ENCODE measurements at places on chromosomes 5 and 9. TPM values are rescaled to one million over a fixed set of nuclear protein-coding genes. Genes with fewer than 3 reads are reported as not detected.

DNA sequence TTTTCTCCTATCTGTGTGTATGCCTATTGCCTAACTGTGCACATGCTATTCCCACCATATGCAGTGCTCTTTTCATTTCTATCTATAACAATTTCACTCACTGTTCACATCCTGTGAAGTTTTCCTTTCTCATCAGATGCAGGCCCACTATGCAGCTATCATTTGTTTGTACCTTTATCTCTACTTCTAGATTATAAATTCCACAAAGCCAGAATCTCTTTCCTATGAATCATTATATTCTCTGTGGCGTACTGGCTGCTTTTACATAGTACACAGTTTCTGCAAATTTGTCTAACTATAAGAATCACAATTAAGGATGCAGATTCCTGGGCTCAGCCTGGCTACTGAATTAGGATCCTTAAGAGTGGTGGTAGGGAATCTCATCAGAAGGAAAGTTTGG lies 600.8 kb upstream of the ARRDC3 start:
- DNase-seq: no peak

- no peak for DNase-seq
These were observed 211.2 kb downstream of the GLIS3 start for GRCh38 chr9:4088679-4089078.

GRCh38 chr5:141559461-141559860 lies 59.3 kb downstream of the DIAPH1 start:
- DNase-seq: no peak

DNA sequence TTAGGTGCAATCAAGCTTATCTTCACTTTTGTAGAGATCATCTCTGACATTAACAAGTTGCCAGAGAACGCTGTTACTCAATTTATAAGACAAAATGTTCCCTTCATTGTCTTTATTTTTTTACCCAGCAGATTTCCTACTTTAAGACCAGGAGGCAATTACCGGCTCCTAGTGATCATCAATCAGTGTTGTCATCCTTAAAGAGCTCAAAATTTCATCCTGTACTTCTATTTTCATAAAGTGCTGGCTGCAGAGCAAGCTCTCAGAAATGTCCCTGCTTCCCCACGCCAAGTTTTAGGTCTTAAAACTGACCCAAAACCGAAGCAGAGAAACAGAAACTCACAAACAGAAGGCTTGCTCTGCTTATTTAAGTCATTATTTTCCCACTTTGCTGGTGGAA lies 82.9 kb downstream of the PJA2 start:
- no peak for DNase-seq

GRCh38 chr5:5335107-5335506 lies 87.4 kb upstream of the ICE1 start:
- DNase-seq: no peak

DNA sequence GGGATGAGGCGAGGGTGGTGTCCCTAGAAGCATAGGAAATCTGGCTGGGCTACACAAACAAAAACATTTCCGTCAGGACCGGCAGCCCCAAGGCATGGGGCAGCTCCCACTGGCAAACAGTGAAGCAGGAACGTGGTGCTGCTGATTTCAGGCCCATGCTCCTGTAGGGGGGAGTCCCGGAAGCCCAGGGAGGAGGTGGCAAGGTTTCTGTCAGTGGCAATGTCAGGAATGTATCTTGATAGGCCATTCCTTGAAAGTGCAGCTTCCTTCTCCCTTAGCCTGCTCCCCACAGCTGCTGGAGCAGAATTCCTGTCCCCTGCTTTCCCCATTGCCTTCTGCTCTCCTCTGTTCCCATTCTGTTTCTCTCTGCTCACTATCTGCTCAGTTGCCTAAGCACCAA lies 42.4 kb downstream of the MRRF start:
- DNase-seq: no peak

- DNase-seq: no peak
These were observed 274.5 kb downstream of the GADD45G start for GRCh38 chr9:89879276-89879675.

DNA sequence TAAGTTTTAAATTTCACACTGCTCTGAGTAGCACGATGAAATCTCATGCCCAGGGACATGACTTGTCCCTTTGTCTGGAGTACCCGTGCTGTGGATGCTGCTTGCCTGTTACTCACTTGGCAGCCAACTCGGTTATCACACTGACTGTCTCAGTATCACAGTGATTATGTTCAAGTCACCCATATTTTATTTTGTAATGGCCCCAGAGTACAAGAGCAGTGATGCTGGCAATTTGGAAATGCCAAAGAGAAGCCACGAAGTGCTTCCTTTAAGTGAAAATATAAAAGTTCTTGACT lies 22.8 kb upstream of the SCGB3A2 start:
- DNase-seq: no peak

DNA sequence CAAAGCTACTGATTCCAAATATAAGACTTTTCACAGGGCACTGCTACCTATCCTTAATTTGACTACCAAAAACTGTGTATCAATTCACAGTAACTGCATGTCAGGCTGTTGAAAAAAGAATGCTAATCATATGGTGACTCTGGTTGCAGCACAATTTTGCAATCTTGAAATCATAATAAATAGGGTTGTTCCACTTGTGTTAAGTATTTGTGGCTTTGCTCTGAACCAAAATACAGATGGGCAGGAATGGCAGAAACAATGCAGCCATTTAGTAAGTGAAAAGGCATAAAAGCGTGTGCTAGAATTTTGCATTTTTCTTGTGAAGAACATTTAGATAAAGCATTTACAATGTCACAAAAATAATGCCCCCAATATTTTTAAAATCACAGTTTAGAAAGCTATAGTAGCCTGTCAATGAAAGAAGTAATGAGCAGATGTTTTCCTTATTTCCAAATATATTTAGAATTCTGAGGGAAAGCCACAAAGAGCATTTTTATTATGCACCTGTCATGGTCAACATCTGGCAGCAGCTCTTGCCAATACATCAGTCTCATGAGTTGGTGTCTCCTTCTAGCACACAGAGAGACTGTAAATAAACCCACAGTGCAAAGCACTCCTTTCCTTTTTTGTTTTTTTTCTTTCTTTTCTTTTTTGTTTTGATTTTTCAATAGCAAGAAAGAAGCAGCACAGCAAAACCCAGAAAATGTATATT lies 54.8 kb upstream of the PAM start:
- no peak for DNase-seq

GRCh38 chr9:26657958-26658357 lies 234.6 kb downstream of the CAAP1 start:
- DNase-seq: no peak

GRCh38 chr9:128470560-128470959 lies 14.8 kb downstream of the ODF2 start:
- DNase-seq: no peak

- DNase-seq: no peak
These were observed 269.1 kb downstream of the GLIS3 start for GRCh38 chr9:4030751-4031150.

DNA sequence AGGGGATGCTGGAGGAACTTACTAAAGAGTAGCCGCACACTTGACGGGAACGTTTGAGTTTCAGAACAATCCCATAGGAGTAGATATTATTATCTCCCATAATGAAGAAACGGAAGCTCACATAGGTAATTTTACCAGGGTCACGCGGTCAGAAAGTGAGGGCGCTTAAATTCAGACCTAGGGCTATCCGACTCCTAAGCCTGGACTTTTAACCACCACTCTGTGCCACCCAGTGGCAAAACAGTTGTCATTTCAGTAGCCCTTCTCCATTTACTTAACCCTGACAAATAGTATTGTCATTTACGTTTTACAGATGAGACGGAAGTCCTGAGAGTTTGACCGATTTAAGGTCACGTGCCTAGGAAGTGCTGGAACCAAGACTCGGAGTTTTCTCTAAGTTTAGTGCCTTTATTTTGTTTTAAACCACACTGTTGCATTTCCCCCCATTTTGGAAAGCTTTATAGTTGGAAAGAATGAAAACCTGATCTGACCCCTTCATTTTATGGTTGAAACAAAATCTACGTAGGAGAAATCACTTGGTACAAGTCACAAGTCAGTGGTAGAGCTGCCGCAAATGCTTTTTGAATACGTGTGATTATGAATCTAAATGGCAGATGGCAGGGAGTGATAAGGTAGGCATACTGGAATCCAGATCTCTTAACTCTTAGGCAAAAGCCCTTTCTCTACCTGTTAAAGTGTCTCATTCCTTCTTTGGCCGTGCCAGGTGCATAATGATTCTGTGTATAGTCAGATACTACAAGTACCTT lies 650 bp downstream of the MRRF start:
- peak; percentile 64 for DNase-seq

DNA sequence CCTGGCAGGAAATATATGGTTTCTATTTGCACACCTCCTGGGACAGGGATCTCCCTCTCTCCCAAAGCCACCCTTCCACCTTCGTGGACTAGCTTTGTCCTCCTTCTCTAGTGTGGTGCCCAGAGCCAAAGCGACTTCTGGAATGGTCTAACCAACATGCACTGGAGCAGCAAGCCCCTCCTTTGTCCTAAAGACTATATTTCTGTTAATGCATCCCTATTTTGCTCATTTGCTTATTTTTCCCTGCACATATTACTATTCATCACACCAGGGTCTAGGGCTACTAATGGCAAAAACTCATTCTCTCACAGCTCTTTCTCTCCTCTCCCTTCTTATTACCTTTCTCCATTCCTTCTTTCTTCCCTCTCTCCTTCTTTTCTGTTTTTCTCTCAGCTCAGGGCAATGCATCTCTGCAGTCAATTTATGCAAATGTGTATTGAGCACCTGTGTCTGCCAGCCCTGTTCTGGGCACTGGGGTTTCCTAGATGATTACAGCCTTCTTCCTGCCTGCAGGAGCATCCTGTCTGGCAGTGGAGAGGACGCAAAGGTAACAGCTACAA lies 2.8 kb upstream of the NEURL1B start:
- DNase-seq: no peak

- no peak for DNase-seq
These were observed 109.5 kb upstream of the MAN2A1 start for GRCh38 chr5:109580225-109580624.

GRCh38 chr5:78109891-78110324 lies 184.6 kb downstream of the AP3B1 start:
- DNase-seq: peak; percentile 74

GRCh38 chr5:151156507-151157420 lies 815 bp downstream of the ANXA6 start:
- DNase-seq: peak; percentile 31

GRCh38 chr5:119074419-119074818 lies 3.5 kb downstream of the DMXL1 start:
- DNase-seq: peak; percentile 31

- DNase-seq: peak; percentile 82
These were observed 7.3 kb downstream of the PRR7 start for GRCh38 chr5:177453852-177454396.

GRCh38 chr5:72878854-72879253 lies 62.4 kb downstream of the TNPO1 start:
- no peak for DNase-seq

DNA sequence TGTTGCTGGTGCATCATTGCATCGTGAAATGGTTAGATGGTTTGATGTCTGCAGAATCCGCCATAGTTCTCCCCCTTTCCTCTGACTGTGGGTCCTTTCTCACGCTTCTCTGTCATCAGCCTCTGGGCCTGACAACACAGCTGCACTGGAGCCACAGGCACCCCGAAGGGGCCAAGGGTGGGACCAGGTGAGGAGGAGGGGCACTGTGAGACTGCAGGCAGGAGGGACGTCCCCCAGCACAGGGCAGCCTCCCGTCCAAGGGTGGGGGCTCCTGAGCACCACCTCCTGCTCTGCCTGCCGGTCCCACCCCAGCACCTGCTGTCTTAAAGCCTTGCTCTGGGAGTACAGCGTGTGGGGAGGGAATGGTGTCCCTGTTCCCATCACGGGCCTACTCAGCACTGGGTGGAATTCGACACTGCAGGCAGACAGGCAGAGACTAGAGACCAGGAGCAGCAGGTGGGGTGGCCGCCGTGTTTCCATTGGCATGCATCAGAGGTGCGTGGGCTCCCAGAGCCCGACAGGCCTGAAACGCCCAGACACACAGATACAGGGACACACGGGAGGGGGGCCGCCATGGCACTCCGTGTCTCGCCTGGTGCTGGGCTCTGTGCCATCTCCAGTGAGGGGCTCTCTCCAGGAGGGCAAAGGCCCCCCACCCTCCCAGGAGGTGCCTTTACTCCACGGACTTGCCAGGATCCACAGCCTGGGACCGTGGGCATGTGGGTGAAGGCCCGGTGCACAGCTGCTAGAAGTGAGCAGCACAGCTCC lies 15.0 kb downstream of the CACNA1B start:
- DNase-seq: no peak

DNA sequence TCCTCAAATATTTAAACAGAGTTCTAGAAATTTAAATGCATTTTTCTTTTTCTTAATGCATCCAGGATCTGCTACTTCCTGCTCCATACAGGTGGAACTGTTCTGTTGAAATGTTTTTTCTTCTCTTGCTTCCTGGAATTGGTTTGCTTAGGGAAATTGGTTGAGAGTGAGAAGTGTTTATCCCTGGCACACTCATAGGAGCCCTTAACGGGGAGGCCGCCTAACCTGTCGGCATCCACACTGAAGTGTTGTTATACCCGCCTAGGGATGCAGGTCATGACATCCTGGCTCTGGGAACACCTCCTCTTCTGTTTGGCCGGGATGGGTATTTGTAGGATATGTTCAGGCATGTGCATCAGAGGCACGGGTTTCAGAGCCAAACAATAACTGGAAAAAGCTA lies 239.7 kb downstream of the GADD45G start:
- no peak for DNase-seq

DNA sequence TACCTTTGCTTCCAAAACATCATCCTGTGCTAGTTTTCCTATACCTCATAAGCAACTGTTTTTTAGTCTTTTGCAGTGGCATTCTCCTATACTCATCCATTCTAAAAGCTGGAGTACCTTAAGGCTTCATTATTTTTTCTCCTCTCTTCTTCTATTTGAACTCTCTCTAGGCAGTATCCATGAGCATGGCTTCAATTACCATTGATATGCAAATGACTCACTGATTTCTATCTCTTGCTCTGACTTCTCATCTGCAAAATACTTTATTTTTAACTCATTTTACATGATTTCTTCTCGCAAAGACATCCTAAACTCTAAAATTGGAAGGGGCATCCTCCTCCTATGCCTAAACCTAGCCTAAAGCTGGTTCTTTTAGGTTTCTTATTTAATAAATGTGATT lies 365.1 kb upstream of the NUDT12 start:
- no peak for DNase-seq

DNA sequence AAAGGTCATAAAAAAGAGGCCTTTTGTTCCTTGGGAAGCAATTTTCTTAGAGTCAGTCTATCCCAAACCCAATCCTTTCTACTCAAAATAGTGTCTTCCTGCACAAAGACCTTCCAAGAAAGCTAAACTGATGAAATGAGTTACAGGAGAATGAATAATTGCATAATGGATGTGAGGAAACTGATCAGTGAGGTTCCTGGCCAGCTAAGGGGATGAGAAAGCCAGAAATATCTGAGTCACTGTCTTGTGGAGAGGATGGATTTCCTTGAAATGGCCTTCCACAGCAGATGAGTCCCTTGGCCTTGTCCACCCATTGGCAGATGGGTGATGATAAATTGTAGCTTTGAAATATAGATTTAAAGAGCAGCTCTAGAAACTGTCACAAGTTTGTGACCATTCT lies 756.1 kb downstream of the DNAH5 start:
- no peak for DNase-seq

Gene ARSI
- not detected for polyA plus RNA-seq

Gene MEF2C
- polyA plus RNA-seq: 547 TPM

Gene UBLCP1
- polyA plus RNA-seq: 48.4 TPM

Gene SPATA31C1
- polyA plus RNA-seq: not detected

Gene CD274
- 0.40 TPM for polyA plus RNA-seq

Gene LEAP2
- polyA plus RNA-seq: 3.1 TPM

Gene ANKRD34B
- not detected for polyA plus RNA-seq

Gene BARHL1
- not detected for polyA plus RNA-seq
